ENCODE measurements at places on chromosomes 16 and 17.

DNA sequence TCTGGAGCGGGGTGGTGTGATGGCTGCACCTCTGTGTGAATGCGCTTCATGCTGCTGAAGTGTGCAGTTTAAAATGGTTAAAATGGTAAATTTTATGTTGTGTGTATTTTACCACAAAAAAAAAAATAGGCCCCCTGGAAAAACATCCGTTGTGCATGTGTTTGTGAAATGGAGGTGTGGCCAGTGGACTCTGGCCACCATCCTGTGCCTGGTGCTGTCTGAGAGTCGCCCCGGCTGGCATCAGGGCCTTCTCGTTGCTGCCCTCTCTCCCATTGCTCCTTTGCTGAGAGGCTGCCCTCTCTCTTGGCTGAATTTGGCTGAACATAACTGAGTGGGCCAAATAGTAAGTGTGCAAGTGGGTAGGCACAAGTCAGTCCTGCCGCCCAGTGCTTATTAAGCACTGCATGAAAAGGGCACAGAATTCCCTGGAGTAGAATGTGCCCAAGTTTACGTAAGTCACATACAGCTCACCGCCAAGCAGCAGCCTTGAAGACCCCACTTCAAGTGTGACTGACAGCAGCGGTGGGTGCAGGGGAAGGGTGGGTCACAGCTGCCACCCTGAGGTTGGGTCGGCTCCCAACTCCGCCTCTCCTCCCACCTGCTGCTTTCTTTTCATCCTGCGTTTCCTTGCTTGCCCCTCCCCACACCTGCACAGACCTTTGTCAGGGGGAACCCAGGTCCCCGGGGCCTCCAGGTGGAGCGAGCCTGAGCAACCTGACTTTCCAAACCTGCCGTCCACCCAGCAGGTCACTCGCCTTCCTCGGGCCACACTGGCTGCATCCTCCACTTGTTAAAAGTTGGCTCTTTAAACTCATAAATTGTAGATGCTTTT, 46.8 kb downstream of the FOXK2 start:
- DNase-seq = no peak

GRCh38 chr16:29927070-29927905, 1.3 kb upstream of the KCTD13 start:
- no peak for DNase-seq

DNA sequence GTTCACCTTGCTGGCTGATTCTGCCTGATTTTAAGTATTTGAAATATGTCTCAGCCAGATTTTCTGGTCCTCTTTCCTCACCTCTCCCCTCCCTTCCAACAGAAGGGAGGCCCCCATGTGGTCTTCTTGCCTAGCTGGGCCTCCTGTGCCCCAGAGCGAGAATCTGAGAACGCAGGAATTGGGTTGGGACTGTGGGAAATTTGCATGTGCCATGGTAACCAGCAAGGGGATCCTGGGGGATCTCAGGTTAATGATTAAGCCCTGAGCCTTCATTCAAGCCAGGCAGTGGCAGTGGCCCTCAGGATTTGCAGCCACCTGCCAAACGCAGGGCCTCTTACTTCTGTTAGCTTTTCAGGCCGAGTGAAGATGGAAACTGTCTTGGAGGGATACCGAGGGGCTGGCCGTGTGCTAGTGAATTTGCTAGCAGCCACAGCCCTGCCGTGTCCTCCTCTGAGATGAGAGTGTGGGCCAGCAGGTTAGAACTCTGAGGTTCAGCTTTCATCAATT, 40.2 kb downstream of the KSR1 start:
- DNase-seq = no peak

DNA sequence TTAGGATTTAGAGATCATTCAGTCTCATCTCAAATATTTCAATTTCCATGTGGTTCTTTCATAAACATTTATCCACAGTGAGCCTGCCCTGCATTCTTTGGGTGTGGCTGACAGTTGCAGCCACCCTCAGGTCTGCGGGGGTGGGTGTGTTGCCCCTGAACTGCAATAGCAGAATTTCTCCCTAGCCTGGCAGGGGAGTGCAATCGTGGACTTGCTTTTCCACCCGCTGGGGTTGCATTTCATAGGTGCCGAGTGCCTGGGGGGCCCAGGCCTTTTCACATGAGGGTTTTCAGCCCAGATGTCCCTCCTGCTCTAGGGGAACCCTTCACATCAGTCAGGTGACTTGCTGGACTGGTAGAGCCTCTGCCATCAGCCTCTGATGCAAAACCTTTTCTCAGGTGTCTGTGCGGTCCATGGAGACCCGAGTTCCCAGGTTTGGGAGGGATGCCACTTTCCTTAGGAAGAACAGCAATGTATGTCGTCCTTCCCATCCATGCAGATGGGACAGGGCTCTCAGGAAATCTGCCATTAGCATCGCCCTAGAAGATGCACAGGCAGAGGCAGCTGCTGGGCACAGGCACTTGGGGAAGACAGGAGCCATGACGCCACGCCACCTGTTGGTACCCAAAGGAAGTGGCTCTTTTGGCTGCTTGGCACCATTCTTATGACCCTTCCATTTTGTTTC, 2.4 kb upstream of the USP36 start:
- DNase-seq = no peak

DNA sequence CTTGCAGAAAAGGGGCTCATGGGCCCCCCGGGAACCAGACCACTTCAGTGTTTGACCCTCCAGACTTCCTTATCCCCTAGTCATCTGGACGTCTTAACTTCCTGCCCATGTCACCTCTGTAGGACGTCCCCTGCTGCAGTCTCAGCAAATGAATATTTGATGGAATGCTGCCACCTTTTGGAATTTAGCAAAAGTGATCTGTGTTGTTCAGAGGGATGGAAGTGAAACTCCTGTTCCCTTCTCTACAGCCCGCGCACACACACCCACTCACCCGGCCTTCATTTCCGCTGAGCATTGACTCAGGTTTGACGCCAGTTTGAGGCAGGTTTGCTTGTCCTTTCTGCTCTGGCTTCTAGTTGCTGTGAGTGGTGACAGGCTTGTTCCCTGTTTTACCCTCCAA, 507.2 kb upstream of the EEF2KMT start:
- peak; percentile 19 for DNase-seq

DNA sequence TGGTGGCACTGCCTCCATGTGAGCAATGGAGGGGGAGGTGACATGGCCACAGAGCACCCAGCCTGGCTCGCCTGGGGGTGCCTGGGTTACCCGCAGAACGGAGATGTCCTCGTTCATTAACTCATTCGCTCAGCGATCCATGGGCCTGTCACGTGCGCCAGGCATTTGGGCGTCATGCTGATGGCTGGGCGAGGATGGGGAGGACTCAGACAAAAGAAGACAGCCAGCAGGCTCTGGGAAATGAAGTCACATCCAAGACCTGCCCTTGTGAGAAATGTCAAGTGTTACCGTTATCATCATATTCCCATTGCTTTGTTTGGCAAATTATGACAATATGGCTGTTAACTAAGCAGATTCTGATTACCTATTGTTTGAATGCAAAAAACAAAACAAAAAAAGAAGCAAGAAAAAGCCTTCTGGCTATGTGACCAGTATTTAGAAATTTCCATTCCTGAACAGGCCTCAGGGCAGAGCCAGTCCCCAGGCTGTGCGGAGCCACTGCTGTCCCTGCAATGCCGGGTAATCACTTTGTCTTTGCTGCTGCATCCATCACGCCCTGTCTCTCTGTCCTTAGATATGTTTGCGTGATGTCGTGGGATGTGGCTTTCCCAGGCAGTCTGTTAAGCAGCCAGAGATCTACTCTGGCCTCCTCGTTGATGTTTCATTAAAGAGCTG, 57.9 kb downstream of the CMIP start:
- DNase-seq = no peak

- no peak for DNase-seq
Observed at GRCh38 chr17:73713136-73713535, 68.9 kb upstream of the SDK2 start.

- DNase-seq = no peak
Observed at GRCh38 chr17:74872313-74873036, at the start of gene FDXR. Gene FDXR (minus strand): TSS chr17:74872994. CDS start chr17:74872944, 50 bp downstream.

- peak; percentile 16 for DNase-seq
Observed at GRCh38 chr17:40615068-40615840, 32.4 kb downstream of the SMARCE1 start.

DNA sequence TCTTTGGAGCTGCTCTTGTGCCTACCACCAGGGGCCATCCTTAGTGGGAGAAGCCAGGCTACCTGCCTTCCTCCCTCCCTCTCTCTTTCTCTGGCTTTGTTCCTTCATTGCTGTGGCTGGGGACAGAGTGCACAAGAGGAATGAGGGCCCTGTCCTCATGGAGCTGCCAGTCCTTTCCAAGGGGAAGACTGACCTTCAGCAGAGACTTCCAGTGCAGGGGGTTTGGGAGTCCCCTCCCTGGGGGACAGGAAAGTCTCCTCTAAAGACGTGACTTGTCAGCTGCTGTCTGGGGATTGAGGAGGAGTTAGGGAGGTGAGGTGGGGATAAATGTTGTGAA, 108.1 kb downstream of the CMIP start:
- DNase-seq = no peak

GRCh38 chr16:84453061-84453752, 51.3 kb downstream of the MEAK7 start:
- DNase-seq = no peak

GRCh38 chr16:67406111-67406971, 9.9 kb downstream of the ZDHHC1 start:
- no peak for DNase-seq

DNA sequence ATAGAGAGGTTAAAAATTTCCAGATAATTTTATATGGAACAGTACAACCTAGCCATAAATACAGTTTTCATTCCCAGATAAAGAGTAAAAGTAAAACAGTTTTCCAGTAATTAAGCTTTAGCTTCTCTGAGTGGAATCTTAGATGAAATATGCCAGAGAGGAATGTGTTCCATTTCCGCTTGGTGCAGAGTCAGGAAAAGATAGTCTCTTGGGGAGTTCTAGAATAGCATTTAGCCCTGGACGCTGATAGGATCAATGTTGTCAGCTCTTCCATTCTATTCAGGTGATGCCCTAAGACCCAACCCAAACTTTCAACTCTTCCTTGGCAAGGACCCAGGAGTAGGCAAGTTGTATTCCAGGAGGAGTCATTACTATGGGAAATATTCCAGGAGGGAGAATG, 30.9 kb upstream of the ABCA3 start:
- no peak for DNase-seq

Data from astrocyte of the cerebellum (primary cell).